ENCODE measurements at places on chromosomes 6 and 20.

DNA sequence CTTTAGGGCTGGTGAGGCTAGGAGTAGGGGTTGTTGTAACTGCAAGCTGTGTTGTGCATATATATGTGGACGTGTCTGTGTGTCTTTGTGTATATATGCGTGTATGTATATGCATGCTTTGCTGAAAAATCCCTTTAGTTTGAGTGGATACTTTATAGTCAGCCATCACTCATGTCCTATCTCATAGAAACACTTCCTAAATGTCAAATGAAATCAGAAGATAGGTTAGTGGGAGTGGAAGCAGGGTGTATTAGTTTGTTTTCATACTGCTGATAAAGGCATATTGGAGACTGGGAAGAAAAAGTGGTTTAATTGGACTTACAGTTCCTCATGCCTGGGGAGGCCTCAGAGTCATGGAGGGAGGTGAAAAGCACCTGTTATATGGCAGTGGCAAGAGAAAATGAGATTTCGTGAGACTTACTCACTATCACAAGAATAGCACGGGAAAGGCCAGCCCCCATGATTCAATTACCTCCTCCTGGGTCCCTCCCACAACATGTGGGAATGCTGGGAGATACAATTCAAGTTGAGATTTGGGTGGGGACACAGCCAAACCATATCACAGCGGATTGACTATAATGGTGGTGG lies 131.1 kb downstream of the JARID2 start:
- no peak for DNase-seq

GRCh38 chr6:125940247-125941041 lies 16.1 kb upstream of the HINT3 start:
- no peak for DNase-seq

GRCh38 chr20:56372850-56373249 lies 14.1 kb downstream of the FAM210B start:
- DNase-seq: no peak

DNA sequence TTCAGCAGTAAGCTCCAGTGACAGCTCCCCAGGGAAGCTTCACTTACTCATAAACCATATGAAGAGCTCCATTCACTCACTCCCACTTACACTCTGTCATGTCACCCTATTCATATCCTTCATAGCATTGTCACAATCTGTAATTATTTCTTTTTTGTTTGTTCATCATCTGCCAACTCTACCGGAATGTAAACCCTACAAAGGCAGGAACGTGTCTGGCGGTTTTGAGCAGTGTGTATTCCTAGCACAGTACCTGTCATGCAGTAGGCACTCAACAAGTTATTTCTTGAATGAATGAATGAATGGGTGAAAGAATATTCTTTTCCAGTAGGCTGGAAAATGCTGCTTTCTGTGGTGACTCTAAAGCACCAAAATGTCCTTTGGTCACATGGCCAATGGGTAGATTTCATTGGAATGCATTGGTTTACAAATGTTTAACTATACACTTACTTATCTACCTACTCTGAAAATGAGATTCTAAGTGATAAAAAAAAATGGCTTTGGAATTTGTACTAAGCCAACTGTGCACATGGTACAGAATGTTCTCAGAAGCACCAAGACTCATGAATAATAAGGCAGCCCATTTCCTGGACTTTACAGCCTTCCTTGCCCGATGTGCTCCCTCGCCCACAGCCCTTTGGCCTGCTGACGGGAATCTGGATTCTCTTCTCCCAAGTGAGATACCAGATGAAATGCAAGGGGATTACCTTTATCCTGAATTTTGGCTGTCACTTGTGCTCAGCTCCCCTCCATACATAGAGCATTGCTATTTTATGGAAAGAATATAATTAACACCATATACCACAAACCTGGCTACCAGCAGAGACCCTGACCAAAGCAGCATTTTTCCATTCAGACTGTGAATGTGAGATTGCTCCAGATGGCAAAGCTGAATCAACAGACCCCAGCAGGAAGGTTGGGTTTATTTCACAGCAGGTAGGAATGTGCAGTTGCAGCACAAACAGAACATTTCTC lies 273.3 kb downstream of the ALDH8A1 start:
- DNase-seq: no peak

DNA sequence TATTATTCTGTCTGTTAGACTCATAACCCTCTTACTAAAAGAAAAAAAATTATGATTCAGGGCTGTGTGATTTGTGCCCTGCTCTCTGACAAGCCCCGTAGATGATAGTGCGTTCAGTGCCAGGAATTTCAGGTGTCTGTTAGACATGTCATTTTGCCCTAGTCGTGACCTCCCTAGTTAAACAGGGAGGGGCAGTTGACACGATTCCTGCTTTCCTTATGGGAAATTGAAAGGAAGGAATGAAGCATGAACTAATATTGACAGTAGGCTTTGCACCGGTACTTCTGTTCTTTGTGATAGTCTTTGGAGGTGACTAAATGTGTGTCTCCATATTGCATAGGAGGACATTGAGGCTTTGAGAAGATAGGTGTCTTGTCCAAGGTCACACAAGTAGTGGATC lies 26.3 kb downstream of the RPRD1B start:
- DNase-seq: no peak

DNA sequence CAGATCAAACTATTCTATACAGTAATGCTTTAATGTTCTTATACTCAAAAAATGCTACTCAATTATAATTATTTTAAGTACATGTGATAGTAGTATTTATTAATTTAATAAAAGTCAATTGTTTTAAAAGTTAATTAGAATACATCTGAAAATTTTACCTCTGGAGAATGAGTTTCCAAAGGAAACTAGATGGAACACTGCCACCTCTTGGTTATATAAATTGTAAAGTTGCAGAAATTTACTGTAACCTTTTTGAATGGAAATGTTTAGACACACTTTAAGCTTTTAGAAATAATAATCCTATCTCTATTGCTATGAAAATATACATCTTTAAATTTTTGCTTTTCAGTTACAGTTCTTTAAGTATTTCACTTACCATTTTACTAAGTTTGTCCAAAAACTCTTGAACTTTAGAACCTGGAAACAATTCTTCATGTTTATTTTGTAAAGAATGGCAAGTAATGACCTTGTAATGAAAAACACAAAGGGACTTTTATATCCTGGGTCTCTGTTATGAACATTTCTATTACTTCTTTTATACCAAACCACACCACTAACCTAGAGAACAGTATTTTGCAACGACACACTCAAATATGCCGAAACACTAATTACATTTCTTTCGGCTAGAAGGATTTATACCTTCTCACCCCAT lies 10.9 kb upstream of the BMP5 start:
- DNase-seq: no peak
